ENCODE measurements at places on chromosomes 7 and 10.

- no peak for DNase-seq
These were observed 36.8 kb downstream of the RGS10 start for GRCh38 chr10:119505588-119506315.

DNA sequence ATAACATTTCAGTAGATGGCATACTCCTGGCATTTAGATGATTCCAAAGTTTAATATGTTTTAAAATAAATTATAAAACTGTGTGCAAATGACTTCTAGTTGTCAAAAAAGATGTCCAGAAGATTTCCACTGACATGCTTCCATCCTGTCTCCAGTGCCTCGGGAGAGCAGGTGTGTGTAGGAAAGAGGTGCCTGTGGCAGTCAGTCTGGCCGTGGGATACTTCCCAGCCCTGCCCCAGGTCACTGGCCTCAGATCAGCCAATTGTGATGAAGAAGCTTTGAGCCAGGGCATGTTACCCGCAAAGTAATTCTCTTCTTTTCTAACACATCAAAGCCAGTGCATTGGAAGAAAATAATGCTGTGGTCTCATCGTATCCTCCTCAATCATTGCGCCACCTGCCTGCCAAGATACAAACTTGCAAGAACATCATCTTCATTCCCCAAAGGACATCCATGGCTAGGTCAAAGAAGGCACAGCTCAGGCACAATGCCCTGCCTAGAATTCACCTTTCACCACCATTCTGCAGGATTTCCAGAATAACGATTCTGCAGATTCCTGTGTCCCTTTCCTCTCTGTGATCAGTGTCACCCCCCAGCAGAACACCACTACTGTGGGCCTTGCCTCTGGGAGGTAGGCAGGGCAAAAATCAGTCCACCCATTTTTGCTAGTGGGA lies 6.3 kb upstream of the KCNMA1 start:
- peak; percentile 38 for DNase-seq

DNA sequence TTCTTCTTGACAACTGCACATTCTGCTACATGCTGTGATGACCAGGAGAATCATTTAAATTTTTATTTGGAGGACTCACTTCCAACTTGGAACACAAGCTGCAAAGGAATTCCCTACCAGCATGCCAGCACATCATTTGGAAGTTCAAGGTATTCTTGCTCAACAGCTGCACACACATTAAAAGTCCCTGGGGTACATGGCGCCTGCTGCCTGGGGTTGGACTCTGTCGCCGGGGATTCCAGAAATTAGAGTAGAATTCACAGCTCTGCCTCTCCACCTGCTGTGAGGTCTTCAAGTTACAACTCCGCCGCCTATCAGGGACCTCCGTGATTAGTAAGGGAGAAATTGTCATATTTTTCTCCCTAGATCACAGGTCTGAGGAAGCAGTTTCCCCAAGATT lies 1.1 kb downstream of the ZNF32 start:
- DNase-seq = no peak

GRCh38 chr7:72919256-72919775 lies 5.6 kb upstream of the POM121 start:
- no peak for DNase-seq

GRCh38 chr7:153476166-153476565 lies 576.0 kb upstream of the DPP6 start:
- DNase-seq = no peak

Data from endothelial cell (in vitro differentiated cells).